ENCODE measurements at places on chromosomes 2 and 18.

GRCh38 chr2:140392824-140393223, 1612.6 kb upstream of the NXPH2 start:
- no peak for DNase-seq

DNA sequence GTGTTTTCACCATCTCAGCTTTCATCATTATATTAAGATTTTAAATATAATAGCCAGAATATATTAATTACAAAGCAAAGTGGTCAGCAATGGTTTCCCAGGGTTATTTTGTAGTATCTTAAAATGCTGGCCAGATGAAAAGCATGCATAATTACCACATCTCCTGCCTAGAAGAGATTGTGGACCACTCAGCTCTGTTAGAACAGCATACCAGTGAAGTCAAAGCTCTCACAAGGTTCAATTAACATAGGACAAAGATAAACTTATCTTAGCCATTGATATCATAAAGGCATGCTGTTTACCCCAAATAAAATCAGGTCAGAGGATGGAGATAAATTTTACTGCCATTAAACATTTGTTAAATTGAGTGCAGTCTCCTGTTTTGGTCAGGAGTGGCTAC, 19.3 kb upstream of the PDE1A start:
- no peak for DNase-seq

GRCh38 chr2:180927030-180927686, 53.2 kb upstream of the UBE2E3 start:
- no peak for DNase-seq

DNA sequence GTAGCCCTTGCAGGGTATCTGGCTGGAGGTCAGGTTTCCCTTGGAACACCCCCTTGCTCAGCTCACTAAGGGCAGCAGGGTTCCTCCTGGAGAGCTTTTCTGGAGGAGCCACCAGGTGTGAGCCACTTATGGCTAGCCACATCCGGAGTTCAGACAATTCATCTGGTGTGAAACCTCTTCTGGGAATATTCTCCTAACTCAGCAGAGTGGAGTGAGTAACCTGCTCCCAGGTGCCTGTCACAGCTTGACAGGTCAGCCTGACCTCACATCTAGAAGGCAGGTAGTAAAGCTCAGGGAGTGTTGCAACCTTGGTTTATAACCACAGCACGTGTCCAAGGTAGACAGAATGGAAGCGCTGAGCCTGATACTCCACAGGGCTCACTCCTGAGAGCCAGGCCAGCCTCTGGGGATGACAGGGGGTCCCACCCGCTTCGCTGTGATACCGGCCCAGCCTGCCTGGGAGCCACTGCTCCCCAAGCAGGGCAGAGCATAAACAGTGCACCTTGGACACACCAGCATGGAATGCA, 62.6 kb upstream of the TGFA start:
- DNase-seq, result no peak

- DNase-seq, result no peak
Observed at GRCh38 chr2:202072737-202073401, at the start of gene KIAA2012. Gene KIAA2012 (plus strand): TSS chr2:202073255. CDS start chr2:202073628, 373 bp downstream.

- no peak for DNase-seq
Observed at GRCh38 chr2:112814278-112814677, 22.3 kb downstream of the IL1B start.

GRCh38 chr18:7626175-7626921, 59.2 kb downstream of the PTPRM start:
- DNase-seq, result no peak

DNA sequence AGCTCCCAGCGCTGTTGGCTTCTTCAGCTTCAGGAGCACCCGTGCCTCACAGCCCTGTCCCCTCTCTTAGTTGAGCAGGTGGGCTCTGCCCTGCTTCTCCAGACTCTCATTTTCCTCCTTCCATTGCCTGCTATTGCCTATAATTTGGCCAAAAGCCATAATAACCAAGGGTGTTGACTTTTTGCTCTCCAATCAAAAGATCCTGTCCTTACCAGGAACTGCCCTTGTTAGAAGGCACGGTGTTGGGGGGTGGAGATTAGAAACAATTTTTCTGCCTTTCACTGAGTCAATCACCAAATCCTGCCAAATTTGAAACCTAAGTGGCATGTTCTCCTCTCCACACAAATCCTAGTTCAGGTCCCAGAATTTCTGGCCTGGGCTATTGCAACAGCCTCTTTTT, 16.7 kb upstream of the PDIA6 start:
- DNase-seq, result no peak

DNA sequence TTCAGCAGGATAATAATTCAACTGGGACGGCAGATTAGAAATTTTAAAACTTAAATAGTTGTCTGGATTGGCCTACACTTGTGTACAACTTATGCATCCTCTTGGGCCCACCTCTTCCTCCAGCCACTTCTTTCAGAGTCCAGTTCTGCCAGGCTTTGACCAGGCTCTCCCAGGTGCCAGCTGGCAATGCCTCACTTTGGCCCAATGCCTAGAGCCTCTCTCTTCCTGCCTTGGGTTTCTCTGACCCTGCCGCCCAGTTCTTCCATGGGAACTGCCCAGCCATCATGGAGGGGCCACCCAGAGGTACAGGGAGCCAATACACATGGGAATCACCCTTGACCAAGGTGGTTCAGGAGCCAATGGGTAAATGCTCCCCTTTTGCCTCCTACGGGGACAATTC, 135.5 kb downstream of the IRS1 start:
- DNase-seq, result no peak

DNA sequence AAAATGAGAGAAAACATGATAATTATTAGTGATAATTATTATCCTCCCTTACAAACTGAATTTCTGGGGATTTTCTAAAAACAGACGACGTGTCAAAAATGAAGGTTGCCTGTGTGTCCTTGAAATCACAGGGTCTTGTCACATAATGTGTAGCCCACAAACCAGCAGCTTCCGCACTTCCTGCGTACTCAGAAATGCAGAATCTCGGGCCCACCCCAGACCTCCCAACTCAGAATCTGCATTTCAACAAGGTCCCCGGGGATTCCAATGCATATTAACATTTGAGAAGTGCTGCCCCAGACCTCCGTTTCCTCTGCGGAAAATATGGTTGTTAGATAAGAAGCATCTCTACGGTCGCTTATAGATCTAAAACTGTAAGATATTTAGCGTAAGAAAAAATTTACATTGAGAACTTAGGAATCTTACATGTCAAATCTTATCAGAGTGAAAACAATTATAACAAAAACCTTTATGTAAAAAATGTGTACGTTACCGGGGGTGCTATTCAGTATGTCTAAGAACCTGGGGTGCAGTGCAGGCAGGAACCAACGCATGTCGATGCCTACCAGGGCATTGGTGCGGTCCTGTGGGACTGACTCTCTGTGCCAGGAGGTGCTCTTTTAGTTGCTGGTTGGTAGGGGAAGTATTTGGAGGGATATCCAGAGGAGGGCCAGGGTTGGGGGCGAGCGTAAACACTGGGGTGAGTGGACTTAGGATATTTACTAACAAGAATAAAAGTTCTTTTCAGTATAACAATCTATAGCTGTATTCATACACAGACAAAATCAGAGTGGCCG, 15.2 kb downstream of the CDKL4 start:
- no peak for DNase-seq

DNA sequence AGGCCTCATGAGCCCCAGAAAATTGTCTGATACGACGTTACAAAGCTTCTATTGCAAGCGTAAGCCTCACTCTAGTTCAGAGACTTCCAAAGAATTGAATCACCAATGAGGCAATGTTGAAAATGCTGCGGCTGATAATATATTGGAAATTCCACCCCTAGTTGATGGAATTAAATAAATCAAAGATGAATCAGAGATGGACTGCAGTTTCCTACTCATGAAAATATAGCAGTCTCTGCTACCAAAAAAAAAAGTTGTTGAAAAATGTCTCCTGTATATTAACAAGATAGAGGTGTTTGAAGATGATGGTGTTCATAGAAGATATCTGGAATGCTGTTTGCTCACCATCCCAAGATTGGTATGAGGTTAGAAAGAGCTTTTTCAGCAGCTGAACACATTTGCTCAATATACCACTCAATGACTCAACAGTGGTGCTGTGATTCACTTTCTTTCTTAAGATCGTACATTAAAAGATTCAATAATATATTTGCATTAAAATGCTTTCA, 99.8 kb upstream of the ARHGAP28 start:
- no peak for DNase-seq

- DNase-seq, result no peak
Observed at GRCh38 chr18:58915006-58915799, 50.5 kb downstream of the ZNF532 start.

DNA sequence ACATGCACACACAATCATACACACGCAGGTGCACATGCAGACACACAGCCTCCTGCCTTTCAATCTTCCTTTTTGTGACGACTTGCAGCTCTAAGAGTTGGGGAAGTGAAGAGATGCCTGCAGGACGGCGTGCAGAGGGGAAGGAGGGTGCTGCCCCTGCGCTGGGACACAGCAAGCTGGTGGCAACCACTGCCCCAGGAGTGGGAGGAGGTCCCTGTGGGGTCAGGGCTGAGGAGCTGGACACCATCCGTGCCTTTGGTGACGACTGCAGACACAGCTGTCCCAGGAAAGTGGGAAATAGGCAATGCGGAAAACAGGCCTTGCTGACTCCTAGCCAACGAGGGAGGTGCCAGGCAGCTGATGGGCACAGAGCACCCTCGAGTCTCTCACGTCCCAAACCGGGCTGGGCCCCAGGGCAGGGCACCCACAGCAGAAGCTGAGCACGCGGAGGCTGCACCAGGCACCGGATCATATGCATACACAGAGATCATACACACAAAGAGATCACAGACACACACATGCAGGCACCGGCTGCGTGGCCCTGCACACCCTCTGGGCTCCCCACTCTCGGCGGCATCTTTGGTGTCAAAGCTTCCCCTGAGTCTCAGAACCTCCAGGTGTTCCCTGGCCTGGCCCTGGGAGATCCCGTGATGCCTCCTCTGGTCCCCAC, 146.1 kb downstream of the PXDN start:
- no peak for DNase-seq

- DNase-seq, result no peak
Observed at GRCh38 chr2:176188774-176189680, 559 bp downstream of the HOXD1 start.

Data from caudate nucleus (tissue), 63 donors.